ENCODE measurements at places on chromosomes 2 and 18.

GRCh38 chr2:48414640-48414979 is 115.3 kb upstream of the STON1 start:
- DNase-seq: no peak

- DNase-seq: no peak
Observed at GRCh38 chr18:24964216-24964615, 387.8 kb downstream of the ZNF521 start.

- no peak for DNase-seq
Observed at GRCh38 chr2:65722028-65722778, 289.8 kb upstream of the SPRED2 start.

DNA sequence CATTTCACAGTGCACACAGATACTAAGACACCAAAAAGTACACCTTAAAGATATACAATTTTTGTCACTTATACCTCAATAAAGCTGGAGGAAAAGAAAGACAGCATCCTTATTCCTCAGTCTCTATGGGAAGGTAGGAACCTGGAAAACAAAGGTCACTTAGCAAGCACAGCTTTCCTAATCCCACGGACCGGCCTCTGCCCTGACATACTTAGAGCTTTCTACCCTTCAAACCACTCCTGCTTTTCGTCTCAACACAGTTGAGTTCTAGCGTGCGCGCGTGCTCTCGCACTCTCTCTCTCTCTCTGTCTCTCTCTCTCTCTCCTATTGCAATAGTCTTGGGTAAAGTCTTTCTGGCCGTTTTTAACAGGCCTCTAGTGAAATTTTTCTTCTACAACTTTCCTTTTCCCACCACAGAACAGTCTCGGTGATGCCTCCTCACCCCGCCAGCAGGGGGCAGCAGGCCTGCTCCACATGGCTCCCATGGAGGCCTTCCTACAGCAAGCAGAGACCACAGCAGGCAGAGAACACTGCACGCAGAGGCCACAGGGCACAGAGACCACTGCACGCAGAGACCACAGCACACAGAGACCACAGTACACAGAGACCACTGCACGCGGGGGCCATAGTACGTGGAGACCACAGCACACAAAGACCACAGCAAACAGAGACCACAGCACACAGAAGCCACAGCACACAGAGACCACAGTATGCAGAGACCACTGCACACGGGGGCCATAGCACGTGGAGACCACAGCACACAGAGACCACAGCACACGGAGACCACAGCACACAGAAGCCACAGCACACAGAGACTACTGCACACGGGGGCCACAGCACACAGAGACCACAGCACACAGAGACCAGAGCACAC is 106.9 kb downstream of the FBXO15 start:
- no peak for DNase-seq

GRCh38 chr18:53567929-53568574 is 656.4 kb downstream of the MBD2 start:
- DNase-seq: peak; percentile 10

DNA sequence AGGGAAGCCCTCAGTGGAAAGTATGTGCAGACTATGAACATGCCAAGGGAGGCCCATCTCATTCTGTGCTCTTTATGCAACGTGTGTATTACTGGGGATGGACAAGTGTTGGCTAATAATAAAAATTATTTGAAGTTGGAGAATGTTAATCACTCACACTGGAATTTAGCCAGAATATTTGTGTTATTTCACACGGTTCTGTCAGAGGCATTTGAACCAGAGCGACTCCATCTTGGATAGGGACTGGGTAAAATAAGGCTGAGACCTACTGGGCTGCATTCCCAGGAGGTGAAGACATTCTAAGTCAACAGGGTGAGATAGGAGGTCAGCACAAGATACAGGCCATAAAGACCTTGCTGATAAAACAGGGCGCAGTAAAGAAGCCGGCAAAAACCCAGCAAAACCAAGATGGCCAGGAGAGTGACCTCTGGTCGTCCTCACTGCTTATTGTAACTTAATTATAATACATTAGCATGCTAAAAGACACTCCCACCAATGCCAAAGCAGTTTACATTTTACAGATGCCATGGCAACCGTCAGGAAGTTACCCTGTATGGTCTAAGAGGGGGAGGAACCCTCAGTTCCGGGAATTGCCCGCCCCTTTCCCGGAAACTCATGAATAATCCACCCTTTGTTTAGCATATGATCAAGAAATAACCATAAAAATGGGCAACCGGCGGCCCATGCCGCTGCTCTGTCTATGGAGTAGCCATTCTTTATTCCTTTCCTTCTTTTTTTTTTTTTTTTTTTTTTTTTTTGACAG is 2.6 kb upstream of the FZD5 start:
- DNase-seq: no peak

- DNase-seq: no peak
Observed at GRCh38 chr2:207202645-207203044, 36.9 kb upstream of the KLF7 start.

DNA sequence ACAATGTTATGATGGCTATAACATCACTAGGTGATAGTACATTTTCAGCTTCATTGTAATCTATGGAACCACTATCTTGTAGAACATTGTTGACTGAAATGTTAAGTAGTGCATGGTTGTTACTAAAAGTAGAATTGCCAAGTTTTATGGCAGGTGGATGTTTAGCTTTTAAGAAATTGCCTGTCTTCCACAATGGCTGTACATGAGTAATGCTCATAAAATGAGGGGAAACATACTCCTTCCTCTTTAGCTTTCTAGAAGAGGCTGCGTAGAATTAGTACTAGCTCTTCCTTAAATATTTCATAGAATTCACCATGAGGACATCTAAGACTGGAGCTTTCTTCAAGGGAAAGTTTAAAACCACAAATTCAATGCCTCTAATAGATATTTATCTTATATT is 161.0 kb downstream of the TPGS2 start:
- no peak for DNase-seq

- DNase-seq: no peak
Observed at GRCh38 chr2:97708608-97709007, 4.8 kb upstream of the ZAP70 start.

GRCh38 chr2:239736358-239737143 is 288.6 kb downstream of the NDUFA10 start:
- no peak for DNase-seq

DNA sequence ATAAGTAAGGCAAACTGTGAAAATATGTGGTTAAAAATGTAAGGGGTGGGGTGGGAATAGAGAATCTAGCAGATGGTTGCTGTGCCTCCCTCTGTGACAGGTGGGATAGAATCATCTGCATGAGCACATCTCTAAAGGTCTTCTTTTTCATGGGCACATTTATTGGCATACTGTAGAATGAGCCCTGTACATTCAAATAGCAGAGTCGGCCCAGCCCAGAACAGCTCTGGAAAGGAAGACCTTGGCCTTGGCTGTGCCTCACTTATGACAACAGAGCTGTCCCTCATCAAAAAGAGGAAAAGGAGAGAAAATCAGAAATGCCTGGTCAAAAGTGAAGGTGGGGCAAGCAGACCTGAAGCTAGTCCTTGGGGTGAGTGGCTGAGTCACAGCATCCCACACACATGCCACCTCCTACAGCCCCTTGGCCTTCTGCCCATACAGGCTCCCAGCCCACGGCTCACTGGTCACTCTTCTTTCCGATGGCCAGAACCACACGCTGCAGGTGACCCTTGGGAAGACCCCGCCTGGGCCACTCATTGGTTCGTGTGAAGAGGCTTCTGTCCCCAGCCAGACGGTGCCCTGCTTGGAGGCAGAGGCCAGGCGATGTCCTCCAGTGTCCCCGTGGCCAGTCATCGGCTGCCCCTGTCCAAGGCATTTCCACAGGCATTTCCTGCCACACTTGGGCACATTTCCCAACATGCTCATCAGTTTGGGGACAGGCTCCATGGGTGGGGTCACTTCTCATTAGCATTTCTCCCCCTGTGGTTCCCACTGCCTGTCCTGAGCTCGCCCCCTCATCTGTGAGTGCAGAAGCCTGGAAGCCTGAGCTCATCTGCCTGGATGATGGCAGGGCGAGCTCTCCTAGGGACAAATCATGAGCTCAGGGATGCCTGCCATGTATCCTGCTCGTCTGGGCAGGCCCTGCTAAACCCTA is 113.6 kb downstream of the MCFD2 start:
- DNase-seq: no peak

- DNase-seq: no peak
Observed at GRCh38 chr2:3101016-3101942, 276.3 kb downstream of the EIPR1 start.

All from epithelial cell of proximal tubule (primary cell).